ENCODE measurements at places on chromosomes 11 and 22. TPM values are rescaled to one million over a fixed set of nuclear protein-coding genes. Genes with fewer than 3 reads are reported as not detected.

DNA sequence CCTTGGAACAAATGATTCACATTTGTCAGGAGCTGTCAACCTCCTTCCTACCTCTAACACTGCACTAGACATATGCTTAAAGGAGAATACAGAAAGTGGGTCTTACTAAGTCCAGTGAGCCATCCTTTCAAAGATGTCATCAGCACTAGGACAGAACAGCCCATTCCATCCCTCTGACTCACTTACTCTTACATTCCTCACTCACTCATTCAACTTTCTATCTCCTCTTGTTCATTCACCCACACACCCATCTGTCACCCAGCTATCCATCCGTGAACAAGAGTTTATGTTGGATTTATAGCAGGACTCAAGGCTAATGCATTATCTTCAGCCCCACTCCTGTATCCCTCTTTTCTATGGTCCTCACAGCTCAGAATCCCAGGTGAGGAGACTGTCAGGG lies 9.1 kb downstream of the INSC start:
- peak; percentile 76 for DNase-seq

- DNase-seq, result peak; percentile 44
Measured at GRCh38 chr22:39244496-39245129, at the start of gene PDGFB. PDGFB (minus strand) TSS chr22:39244982; CDS start chr22:39243963, 1,019 bp downstream.

DNA sequence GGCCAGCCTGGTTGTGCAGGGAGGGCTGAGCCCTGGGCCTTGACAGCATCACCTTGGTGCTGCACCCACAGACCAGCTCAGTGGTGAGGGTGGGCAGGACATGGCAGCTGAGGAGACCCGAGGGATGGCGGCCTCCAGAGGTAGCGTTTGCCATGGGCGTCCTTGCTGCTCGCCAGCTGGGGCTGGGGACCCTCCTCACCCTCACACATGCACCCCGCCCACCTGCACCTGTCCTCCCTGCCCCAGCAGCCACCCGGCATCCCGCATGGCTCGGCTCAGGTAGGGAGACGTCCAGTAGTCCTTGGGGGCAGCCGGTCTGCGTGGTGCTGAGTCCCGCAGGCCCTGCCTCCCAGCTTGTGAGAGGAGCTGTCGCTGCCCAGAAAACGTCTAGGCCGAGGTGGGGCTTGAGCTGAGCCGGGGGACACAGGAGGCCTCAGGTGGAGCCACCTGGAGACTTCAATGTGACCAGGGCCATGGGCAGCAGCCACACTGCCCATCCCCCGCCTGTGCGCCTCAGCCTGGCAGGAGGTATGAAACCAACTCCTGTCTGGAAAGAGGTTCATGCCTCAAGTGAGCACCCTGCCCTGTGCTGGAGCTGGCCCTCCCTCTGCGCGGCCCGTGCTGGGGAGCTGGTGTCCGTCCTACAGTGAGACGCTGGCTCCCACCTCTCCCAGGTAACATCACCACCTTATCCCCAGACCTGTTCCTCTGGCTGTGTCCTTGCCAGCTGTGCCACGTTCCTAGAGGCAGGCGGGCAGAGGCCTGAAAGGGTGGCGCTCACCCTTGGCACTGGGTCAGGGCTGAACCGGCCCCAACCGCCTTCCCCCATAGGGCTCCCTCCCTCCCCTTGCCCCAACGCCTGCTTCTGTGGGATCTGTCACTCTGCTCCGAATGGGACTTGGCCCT lies 3.3 kb upstream of the TRABD start:
- no peak for DNase-seq

DNA sequence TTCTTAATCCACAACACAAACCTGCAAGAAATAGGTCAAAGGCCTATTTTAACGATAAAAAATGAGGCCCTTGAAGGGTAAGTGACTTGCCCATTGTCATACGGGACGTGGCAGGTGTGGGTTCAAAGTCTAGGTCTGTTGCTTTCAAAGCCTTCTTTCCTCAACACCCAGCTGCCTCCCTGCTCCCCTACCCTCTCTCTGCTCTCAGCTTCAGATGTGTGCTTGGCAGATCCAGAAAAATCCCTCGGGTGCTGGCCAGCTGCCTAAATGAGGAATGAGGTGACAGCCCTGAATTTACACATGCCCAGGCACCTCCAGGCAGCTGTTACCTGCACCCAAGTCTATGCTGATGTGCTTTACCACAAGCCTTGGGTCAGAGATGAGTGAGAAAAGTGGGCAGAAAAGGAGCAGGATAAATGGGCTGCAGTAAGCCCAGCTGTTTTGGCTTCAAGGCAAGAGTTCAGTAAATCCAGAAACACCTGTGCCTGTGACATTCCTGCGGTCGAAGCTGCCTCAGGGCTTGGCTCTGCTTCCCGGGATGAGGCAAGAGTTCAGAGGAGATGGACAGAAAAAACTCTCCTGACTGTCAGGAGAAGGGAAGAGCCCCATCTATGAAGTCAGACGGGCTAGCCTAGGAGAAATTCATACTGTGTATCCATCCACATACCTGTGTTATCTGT lies 49.9 kb upstream of the LDLRAD3 start:
- DNase-seq, result peak; percentile 98

GRCh38 chr11:32881286-32881685 lies 11.3 kb upstream of the QSER1 start:
- peak; percentile 78 for DNase-seq

DNA sequence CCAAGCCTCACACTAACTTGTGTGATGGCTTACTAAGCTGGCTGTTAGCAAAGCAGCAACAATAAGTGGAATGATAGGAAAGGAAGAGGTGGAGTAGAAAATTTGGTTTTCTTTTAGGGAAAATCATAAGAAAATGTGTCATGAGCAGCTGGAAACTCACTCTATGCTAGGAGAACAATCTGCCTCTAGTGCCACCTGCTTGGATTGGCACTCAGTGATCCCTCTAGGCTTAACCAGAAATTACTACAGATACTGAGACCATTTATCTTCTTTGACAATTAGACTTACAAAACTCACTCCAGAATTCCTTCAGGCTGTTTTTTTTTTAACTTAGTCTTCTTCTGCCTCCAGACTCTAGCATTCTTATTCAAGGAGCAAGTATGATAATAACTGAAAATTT lies 117.3 kb downstream of the CD44 start:
- no peak for DNase-seq

TRIM29 gene
- 204 TPM for total RNA-seq

DNA sequence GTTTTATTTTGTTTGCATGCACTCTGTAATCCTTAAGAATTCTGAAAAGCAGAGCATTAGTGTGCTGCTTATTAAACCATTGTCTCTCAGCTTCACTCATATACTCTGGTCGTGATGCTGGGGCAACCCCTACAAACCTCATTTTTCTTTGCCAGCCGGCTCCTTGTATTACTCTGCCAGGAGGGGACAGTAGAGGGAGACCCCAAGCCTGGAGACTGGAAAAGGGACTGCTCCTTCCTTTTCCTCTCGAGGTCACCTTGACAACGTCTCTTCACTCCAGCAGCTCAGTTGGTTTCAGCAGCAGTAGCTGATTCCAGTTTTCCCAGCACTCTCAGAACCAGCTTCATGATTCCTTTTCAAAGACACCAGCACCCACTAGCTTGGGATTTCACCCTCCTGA lies 2.8 kb upstream of the JHY start:
- no peak for DNase-seq

DNA sequence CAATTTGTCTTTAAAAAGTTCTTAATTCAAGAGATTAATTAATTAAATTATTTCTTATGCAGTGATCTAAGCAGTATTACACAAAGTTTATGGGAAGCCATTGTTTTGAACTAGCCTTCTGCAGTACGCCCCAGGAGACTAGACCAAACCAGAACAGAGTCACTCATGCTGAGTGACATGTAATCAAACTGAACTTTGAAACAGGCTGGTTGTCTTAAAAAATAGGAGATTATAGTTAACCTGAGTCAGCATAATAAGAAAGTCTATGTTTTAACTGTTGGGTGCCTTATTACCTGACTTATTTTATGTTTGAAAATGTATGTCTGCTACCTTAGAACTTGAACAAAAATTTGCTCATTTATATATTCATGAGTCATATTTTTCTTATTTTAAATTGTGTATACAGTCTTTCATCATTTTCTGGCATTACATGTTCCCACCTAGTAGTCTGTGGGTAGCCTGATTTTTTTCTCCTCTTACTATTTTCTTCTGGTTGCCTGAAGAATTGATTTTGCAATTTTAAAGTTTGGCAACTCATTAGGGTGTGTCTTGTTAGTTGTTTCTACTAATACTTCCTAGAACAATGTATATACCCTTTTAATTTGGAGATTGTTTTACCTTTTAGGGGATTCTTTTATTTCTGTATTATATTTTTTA lies 161.4 kb downstream of the AASDHPPT start:
- peak; percentile 2 for DNase-seq

CECR2 gene
- total RNA-seq, result not detected

- DNase-seq, result no peak
Measured at GRCh38 chr11:75945446-75945845, 130.4 kb downstream of the UVRAG start.

DNA sequence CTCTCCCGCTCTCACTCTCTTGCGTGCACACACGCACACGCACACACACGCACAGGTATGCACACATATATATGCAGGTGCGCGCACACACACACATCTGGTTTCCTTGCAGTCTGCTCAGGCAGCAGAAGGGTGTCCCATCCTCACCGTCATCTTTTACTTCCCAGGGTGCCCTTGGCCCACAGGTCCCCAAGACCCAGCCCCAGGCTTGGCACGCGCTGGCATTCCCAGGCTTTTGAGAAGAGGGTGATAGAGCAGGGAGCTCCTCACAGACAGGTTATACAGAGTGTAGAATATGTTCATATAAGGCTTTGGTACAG lies 52.0 kb upstream of the SPATA19 start:
- no peak for DNase-seq

GRCh38 chr11:13861411-13861810 lies 101.1 kb upstream of the SPON1 start:
- no peak for DNase-seq

DNA sequence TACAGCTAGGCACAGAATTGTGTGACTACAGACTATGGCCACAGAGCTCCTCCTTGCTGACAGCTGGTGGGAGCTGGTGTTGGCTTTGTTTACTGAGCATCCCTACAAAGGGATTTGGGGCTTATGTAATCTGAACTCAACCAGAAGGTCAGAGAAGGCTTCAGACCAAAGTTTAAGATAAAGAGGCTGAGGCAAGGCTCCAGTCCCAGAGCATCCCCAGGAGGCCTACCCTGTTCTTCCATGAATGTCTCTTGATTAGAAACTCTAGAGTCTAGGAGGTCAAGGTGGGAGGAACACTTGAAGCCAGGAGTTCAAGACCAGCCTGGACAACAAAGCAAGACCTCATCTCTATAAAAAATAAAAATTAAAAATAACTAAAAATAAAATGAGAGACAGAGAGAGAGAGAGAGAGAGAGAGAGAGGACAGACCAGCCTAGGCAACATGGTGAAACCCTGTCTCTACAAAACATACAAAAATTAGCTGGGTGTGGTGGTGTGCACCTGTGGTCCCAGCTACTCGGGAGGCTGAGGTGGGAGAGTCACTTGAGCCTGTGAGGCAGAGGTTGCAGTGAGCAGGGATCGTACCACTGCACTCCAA lies 125.5 kb upstream of the SERPIND1 start:
- no peak for DNase-seq

DNA sequence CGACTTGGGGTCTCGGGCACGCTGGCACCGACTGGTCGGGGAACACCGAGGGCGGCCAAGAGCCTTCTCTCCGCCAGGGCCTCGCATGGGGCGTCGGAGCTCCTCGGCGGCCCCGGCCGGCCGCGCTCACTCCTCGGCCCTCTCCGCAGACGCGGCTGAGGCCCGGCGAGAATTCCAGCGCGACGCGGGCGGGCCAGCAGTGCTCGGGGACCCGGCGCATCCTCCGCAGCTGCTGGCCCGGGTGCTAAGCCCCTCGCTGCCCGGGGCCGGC lies 5.6 kb downstream of the TBX1 start:
- no peak for DNase-seq

FSHB gene
- not detected for total RNA-seq

DNA sequence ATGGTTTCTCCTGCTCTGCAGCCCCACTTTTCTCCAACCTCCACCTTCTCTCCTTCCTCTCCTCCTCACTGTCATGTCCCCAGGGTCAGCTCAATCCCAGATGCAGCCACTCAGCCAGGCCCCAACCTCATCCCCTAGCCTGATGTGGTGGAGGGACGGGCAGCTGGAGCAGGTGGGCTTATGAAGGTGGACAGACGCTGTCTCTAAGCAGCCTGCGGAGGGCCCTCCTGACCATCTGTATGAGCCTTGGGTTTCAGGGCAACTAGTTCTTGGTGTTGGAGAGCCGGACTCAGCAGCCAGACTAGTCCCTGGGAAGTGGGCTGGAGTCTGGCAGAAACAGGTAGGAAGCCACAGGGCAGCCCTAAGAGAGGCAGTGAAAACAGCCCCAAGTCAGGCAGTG lies 18.1 kb downstream of the CRYBB2 start:
- DNase-seq, result no peak

- peak; percentile 3 for DNase-seq
Measured at GRCh38 chr11:34916843-34917770, 689 bp downstream of the PDHX start.

DNA sequence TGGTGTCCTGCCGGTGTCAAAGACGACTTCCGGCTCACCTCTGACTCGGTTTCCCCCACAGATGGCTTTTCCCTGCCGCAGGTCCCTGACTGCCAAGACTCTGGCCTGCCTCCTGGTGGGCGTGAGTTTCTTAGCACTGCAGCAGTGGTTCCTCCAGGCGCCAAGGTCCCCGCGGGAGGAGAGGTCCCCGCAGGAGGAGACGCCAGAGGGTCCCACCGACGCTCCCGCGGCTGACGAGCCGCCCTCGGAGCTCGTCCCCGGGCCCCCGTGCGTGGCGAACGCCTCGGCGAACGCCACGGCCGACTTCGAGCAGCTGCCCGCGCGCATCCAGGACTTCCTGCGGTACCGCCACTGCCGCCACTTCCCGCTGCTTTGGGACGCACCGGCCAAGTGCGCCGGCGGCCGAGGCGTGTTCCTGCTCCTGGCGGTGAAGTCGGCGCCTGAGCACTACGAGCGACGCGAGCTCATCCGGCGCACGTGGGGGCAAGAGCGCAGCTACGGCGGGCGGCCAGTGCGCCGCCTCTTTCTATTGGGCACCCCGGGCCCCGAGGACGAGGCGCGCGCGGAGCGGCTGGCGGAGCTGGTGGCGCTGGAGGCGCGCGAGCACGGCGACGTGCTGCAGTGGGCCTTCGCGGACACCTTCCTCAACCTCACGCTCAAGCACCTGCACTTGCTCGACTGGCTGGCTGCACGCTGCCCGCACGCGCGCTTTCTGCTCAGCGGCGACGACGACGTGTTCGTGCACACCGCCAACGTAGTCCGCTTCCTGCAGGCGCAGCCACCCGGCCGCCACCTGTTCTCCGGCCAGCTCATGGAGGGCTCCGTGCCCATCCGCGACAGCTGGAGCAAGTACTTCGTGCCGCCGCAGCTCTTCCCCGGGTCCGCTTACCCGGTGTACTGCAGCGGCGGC lies 5.5 kb downstream of the B3GNT6 start:
- peak; percentile 41 for DNase-seq

All from mammary epithelial cell (primary cell).